ENCODE measurements at places on chromosomes 6 and 20. TPM values are rescaled to one million over a fixed set of nuclear protein-coding genes. Genes with fewer than 3 reads are reported as not detected.

Gene LY6G6F
- not detected for total RNA-seq

Gene COL9A3
- total RNA-seq: 0.32 TPM

Gene SNAP25
- total RNA-seq: 14.2 TPM

Gene UBE3D
- 6.9 TPM for total RNA-seq

Gene SYNDIG1
- not detected for total RNA-seq

Gene SPATA25
- total RNA-seq: 1.1 TPM

Gene ZSCAN12
- 5.7 TPM for total RNA-seq

Gene PPP1R14C
- total RNA-seq: 0.23 TPM

Gene PNLDC1
- total RNA-seq: 0.74 TPM

Gene SALL4
- total RNA-seq: 2.3 TPM

Gene RWDD2A
- 1.4 TPM for total RNA-seq

Gene FBXO9
- total RNA-seq: 79.2 TPM

Gene MYLK2
- 0.51 TPM for total RNA-seq

Gene C6orf15
- not detected for total RNA-seq

Gene LIME1
- total RNA-seq: 15.7 TPM
